ENCODE measurements at places on chromosomes 4 and X. TPM values are rescaled to one million over a fixed set of nuclear protein-coding genes. Genes with fewer than 3 reads are reported as not detected.

DNA sequence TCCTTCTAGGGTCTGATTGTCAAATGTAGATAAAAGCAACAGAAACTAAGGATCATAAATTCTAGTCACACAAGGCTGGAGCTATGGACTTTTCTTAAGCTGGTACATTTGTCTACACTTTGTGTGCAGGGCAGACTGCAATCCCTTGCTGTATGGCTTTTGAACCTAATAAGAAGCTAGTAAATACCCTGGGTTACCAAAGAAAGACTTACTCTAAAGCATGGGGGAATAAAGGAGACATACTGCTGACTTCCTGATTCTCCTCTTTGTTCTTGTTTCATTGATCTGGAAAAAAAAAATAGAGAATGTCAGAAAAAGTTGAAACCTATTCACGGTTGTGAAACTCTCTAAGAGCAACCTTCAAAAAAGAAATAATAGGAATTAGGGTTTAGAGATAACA is 216.6 kb upstream of the TLL1 start:
- no peaks in the 10 kb centered on the region for H3K36me3 ChIP-seq
- H3K4me1 ChIP-seq: no peaks in the 10 kb centered on the region
- no peak for DNase-seq
- no peak overlapping the region for H3K4me3 ChIP-seq
- no peaks in the 10 kb centered on the region for H3K27me3 ChIP-seq

Gene LIMCH1
- polyA plus RNA-seq: 19.9 TPM

- no peak for DNase-seq
- no peaks in the 10 kb centered on the region for H3K4me1 ChIP-seq
- no peak overlapping the region for H3K27ac ChIP-seq
- no peaks in the 10 kb centered on the region for H3K36me3 ChIP-seq
- no peaks in the 10 kb centered on the region for H3K27me3 ChIP-seq
These were observed 154.4 kb upstream of the ETNPPL start for GRCh38 chr4:108917255-108917654.

- peaks cover 2% of the 10 kb centered on the region for H3K4me1 ChIP-seq
- no peaks in the 10 kb centered on the region for H3K27me3 ChIP-seq
- peak overlapping the region; percentile 91 for H3K27ac ChIP-seq
- H3K36me3 ChIP-seq: no peaks in the 10 kb centered on the region
These were observed 706 bp downstream of the CHIC1 start for GRCh38 chrX:73563738-73564068.

GRCh38 chrX:30713061-30713525 is 59.9 kb downstream of the GK start:
- no peak overlapping the region for H3K27ac ChIP-seq
- DNase-seq: peak; percentile 33
- peaks cover 4% of the 10 kb centered on the region for H3K27me3 ChIP-seq
- H3K4me3 ChIP-seq: no peak overlapping the region
- no peaks in the 10 kb centered on the region for H3K4me1 ChIP-seq

Gene PIR
- polyA plus RNA-seq: 36.5 TPM

DNA sequence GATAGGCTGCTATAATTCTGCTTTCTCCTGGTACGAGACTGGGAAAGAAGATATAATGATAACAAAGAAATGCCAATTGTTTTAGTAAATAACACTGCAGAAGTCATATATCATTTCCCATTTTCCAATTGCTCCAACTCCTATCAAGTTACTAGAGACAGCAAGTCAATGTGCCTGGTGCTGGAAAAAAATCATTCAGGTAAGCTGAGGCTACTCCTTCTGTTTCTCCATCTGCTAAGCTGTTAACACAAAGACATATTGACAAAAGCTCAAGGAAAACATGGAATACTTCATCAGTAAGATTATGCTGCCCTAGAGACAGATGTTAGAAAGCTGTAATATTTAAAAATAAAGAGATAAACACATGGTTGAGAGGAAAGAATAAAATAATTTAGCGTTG is 10.0 kb downstream of the NAA11 start:
- no peaks in the 10 kb centered on the region for H3K27me3 ChIP-seq
- no peak overlapping the region for H3K27ac ChIP-seq
- H3K4me1 ChIP-seq: no peaks in the 10 kb centered on the region

DNA sequence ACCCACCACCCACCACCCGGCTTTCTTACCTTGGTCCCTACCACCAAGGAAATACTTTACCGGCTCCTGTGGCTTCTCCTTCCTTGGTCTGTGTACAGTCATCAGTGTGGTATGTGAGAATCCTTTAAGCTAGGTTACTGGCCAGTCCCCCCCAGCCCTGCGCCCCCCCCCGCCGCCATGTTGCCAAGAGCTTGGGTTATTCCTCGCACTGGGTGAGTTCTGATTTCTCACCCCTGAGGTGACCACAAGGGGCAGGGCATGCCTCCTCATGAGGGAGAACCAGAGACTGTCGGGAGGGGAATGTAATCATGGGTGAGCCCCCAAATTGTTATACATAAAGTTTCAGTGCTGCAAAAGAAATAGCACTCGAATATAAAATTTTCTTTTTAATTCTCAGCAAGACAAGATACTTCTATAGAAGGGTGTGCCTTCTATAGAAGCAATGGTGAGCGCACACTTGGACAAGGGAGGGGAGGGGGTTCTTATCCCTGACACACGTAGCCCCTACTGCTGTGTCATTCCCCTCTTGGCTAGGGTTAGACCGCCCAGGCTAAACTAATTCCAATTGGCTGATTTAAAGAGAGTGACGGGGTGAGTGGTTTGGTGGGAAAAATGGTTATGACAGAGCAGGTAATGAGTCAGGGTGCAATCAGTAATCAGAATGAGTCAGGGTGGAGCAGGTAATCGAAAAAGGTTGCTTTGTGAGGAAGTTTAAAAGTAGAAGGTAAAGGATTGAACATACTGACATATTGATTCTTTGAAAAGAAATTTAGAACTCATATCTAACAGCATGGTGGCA is 133.2 kb downstream of the KDM6A start:
- DNase-seq: no peak
- no peaks in the 10 kb centered on the region for H3K4me1 ChIP-seq
- H3K4me3 ChIP-seq: no peak overlapping the region
- no peak overlapping the region for H3K27ac ChIP-seq

- DNase-seq: no peak
- no peak overlapping the region for H3K27ac ChIP-seq
- no peaks in the 10 kb centered on the region for H3K36me3 ChIP-seq
- H3K4me3 ChIP-seq: no peak overlapping the region
These were observed 150.5 kb downstream of the TBCK start for GRCh38 chr4:106165351-106166010.

DNA sequence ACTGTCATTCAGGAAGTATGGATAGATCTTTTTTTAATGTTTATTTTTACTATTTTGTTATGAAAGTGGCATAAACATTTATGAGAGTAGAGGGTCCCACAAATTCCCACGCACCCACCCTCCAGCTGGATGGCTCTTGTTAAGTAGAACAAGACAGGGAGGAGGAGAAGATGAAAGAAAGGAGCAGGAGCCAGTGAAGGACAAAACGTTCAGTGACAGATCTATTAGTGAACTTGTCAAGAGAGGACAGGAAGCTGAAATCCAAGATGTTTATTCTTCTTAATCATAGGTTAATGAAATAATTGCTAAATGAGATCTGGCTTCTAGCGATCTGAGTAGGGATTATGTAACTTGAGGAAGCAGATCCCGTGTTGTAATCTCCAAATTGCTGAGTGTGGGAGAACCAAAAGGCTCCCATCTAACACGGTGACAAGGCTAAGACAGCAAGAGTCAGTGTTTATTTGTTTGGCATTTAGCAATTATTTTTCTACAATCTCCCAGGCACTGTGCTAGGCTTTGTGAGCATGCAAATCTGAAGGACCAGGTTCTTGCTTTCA is 162.5 kb downstream of the SHROOM3 start:
- no peak overlapping the region for H3K4me3 ChIP-seq
- no peak overlapping the region for H3K27ac ChIP-seq
- H3K4me1 ChIP-seq: no peaks in the 10 kb centered on the region
- DNase-seq: no peak
- no peaks in the 10 kb centered on the region for H3K27me3 ChIP-seq

Gene NUDT9
- 49.5 TPM for polyA plus RNA-seq

DNA sequence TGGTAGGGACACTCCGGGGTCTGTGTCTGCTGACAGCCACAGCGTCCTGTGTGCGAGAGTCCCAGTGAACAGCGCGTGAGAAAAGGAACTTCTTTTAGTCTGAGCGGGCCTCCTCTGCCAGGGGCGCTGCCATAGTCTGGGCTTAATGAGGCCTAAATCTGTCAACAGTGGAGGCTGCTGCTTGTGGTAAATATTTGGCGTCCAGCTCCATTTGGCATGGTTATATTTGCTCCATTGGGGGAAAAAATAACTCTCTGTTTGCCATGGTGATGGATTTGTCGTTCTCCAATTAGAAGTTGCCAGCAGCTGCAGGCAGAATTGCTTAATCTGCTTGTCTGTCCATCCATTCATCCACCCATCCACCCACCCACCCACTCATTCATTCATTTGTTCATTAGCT is 71.4 kb upstream of the PSAPL1 start:
- H3K27me3 ChIP-seq: no peaks in the 10 kb centered on the region
- H3K27ac ChIP-seq: no peak overlapping the region
- H3K4me3 ChIP-seq: no peak overlapping the region
- no peaks in the 10 kb centered on the region for H3K4me1 ChIP-seq
- DNase-seq: no peak

Gene MAGEC2
- not detected for polyA plus RNA-seq

DNA sequence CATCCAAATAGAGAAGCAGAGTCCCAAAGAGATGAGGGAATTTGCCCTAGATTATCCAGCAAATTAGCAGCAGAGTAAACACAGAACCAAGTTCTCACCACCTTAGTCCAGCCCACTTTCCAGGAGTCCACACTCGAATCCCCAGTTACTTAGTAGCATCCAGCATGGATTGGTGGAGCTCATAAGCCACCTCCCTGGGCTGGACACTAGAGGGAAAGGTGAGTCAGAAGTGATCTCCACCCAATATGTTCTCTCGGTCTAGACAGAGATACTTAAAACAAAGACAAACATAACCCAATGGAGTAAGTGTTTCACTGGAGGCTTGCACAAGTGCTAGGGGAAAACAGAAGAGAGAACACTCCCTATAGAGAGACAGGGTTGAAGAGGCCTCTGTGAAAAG is 105.1 kb upstream of the CPEB2 start:
- no peak overlapping the region for H3K27ac ChIP-seq
- DNase-seq: no peak
- no peak overlapping the region for H3K4me3 ChIP-seq

DNA sequence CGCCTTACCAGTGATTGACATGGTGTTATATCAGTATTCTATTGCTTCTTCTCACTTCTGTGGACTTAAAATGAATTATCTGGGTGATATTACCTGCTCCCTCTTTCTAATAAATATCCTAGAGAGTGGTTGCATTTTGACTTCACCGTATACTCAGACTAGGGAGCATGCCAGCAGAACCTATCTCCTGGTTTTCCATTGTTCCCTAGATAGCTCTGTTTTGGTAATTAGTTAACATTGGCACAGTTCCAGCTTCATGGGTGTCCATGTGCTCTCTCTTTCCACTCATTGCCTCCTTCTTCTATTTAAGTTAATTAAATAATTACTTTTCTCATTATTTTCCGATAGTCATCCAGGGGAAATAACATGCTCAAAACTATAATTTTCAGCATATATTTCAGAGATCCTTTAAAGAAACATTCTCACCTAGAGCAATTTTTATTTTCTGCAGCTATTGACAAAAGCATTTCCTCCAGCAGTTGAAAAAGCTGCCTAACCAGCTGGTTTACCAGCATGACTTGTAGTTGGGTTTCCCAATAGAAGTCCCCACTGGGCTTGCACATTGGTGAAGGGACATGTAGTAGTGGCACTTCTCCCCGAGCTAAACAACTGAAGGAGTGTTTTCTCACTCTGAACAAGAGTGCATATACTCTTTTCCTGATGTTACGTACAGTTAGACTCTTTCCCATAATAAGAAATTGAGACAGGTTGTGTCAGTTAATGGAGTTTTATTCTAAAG is 27.9 kb upstream of the PAPSS1 start:
- no peak for DNase-seq
- H3K27ac ChIP-seq: no peak overlapping the region
- H3K4me1 ChIP-seq: no peaks in the 10 kb centered on the region
- H3K27me3 ChIP-seq: no peaks in the 10 kb centered on the region
- H3K4me3 ChIP-seq: no peak overlapping the region
- no peaks in the 10 kb centered on the region for H3K36me3 ChIP-seq

GRCh38 chr4:185061610-185062009 is 43.3 kb downstream of the HELT start:
- H3K36me3 ChIP-seq: no peaks in the 10 kb centered on the region
- no peak overlapping the region for H3K4me3 ChIP-seq
- no peak for DNase-seq
- H3K27ac ChIP-seq: no peak overlapping the region

Gene F8
- 15.1 TPM for polyA plus RNA-seq

GRCh38 chr4:54189140-54189539 is 40.0 kb upstream of the PDGFRA start:
- no peak for DNase-seq
- H3K27ac ChIP-seq: no peak overlapping the region
- H3K4me1 ChIP-seq: no peaks in the 10 kb centered on the region

GRCh38 chrX:71637848-71638247 is 19.5 kb upstream of the CXCR3 start:
- H3K36me3 ChIP-seq: no peaks in the 10 kb centered on the region
- H3K27ac ChIP-seq: no peak overlapping the region
- H3K4me3 ChIP-seq: no peak overlapping the region
- H3K27me3 ChIP-seq: no peaks in the 10 kb centered on the region

- H3K36me3 ChIP-seq: no peaks in the 10 kb centered on the region
- DNase-seq: peak; percentile 65
- H3K27ac ChIP-seq: no peak overlapping the region
- H3K27me3 ChIP-seq: no peaks in the 10 kb centered on the region
- H3K4me3 ChIP-seq: no peak overlapping the region
These were observed 46.9 kb upstream of the RHOH start for GRCh38 chr4:40149960-40150385.

- no peaks in the 10 kb centered on the region for H3K27me3 ChIP-seq
- no peak overlapping the region for H3K27ac ChIP-seq
- no peaks in the 10 kb centered on the region for H3K4me1 ChIP-seq
These were observed 233.9 kb upstream of the GLRA2 start for GRCh38 chrX:14295426-14295825.

GRCh38 chrX:31931225-31931624 is 859.4 kb upstream of the FTHL17 start:
- no peak for DNase-seq
- H3K4me1 ChIP-seq: no peaks in the 10 kb centered on the region
- no peaks in the 10 kb centered on the region for H3K36me3 ChIP-seq
- no peak overlapping the region for H3K4me3 ChIP-seq
- H3K27ac ChIP-seq: no peak overlapping the region
- no peaks in the 10 kb centered on the region for H3K27me3 ChIP-seq

GRCh38 chr4:18318682-18319388 is 297.3 kb upstream of the LCORL start:
- no peaks in the 10 kb centered on the region for H3K4me1 ChIP-seq
- peak overlapping the region; percentile 24 for H3K4me3 ChIP-seq
- H3K27ac ChIP-seq: no peak overlapping the region
- no peaks in the 10 kb centered on the region for H3K27me3 ChIP-seq
- H3K36me3 ChIP-seq: no peaks in the 10 kb centered on the region

Gene NAA11
- polyA plus RNA-seq: not detected

DNA sequence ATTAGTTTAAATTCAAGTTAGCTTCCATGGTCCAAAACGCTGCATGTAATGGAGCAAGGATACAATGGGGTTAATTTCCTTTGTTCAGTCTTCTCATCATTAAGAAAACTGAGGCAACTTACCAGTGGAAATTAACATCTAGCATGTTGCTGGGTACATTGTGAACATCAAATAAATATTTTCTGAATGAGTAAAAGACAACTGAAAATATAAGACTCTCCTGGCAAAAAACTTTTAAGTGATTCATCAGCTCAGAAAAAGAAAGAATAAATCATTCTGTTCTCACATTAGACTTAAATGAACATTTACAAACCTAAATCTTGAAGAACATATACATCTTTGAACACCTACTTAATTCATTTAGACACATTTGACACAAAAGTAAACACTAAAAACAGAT is 138.4 kb upstream of the ETNPPL start:
- H3K4me3 ChIP-seq: no peak overlapping the region
- DNase-seq: no peak
- H3K27ac ChIP-seq: no peak overlapping the region
- no peaks in the 10 kb centered on the region for H3K4me1 ChIP-seq
